ENCODE measurements at places on chromosomes 7 and 10.

DNA sequence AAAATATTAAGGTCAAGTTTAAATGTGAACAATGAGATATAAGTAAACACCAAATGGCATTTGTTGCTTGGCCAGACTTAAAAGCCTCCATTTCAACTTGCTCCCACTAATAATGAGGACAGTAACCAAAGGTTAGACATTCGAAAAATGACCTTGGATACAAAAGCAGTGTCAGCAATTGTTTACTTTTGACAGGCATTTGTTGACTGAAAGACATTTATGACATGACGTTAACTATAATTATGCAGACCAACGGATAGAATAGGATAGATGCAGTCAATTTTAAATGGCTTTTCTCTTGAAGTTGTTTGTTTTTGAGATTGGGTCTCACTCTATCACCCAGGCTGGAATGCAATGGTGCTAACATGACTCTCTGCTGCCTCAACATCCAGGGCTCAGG is 6.3 kb upstream of the WNT16 start:
- DNase-seq: no peak

- no peak for DNase-seq
Observed at GRCh38 chr10:121851786-121852185, 76.0 kb downstream of the ATE1 start.

GRCh38 chr10:20714518-20714917 is 182.6 kb downstream of the NEBL start:
- no peak for DNase-seq

GRCh38 chr10:18109341-18109870 is 30.8 kb upstream of the CACNB2 start:
- DNase-seq: no peak

GRCh38 chr10:75067272-75067671 is 44.2 kb upstream of the SAMD8 start:
- no peak for DNase-seq

GRCh38 chr7:94087664-94088352 is 83.7 kb upstream of the BET1 start:
- peak; percentile 68 for DNase-seq

- DNase-seq: no peak
Observed at GRCh38 chr7:148867596-148868377, 16.3 kb downstream of the EZH2 start.

DNA sequence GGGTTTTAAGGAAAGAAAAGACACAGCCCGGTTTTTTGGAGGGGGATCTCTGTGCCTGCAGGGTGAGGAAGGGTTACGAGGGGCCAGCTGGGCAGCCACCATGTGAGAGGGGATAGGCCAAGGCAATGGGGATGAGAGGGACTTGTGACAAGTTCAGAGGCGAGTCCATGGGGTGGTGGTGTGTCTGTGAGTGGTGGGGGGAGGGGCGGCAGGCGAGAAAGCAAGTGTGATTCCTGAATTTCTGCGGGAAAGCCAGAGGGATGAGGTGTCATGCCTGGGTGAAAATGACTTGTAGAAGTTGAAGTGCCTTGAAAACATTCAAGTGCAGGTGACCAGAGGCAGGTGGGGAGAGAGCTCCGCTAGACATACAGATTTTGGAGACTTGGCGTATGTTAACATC is 61.0 kb upstream of the RNF32 start:
- DNase-seq: no peak

DNA sequence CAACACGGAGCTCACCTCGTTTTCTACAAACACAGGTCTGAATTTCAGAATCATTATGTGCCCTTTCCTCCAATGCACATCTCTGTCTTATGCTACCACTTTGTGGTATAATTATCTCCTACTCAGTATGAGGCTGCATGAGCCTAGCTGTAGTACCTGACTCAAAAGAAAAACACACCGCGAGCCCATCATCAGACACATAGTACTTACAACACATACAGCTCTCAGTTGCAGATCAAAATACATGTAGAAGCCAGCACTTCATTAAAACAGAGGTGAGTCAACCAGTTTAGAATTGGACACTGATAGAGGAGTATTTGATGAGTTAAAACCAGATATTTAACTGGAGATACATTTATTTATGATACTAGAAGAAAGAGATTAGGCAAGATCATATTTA is 1.4 kb upstream of the RTKN2 start:
- DNase-seq: no peak

GRCh38 chr7:36116347-36117202 is 36.5 kb upstream of the EEPD1 start:
- no peak for DNase-seq

DNA sequence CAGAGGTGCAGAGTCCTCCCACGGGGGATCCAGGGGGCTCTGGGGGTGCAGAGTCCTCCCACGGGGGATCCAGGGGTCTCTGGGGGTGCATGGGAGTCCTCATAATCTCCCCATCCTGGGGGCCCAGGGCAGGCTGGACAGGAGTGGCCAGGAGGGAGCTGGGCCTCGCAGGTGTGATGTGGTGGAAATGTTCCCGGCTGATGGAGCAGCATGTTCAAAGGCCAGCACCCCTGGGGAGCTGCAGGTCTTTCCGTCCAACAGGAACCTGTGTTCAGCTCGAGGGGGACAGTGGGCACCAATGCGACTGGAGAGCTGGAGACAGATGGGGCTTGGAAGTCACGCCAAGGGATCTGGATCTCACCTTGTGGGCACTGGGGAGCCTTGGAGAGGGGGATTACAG is 38.5 kb upstream of the PSMG3 start:
- DNase-seq: no peak

GRCh38 chr7:149701495-149702240 is 71.7 kb downstream of the ZNF467 start:
- no peak for DNase-seq

DNA sequence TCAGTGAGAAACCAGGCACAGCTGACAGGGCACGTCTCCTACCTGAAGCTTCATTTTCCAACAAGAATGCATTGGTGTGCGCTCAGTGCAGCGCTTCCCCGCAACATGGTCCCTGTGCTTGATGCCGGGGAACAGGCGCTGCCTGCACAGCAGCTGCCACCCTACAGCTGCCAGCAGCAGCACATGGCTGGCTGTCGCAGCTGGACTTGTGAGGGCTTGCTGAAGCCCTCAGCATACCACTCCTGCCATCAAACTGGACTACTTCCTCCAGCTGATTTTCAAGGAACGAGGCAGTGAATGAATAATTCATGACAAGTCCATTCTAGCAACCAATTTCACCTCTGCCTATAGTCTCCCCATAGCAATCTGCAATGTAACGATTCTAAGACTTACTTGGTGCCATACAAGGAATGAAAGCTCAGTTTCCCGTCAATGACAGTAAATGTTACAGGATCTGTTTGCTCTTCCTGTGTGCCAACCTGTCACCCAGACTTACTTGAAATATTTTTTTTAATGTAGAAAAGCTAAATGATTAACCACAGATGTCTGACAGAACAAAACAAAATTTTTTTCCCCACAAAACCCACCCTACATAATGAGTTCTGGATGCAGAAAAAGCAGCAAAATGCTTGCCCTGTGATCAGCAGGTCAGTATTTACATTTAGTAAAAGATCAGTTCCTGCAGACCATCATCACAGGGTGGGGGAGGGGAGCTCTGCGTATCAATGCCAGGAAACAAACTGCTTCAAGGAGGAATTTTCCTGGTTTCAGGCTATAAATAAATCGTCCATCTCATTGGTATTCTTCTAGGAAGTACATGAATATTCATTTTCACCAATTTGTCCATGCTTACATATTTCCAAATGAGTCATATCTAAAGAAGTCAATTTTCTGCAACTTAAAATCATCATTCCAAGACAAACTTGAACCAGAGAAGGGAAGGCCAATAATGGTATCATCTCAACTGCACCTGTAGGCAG is 140.6 kb downstream of the ALOX5 start:
- no peak for DNase-seq

GRCh38 chr10:124150189-124150806 is 56.9 kb upstream of the CHST15 start:
- no peak for DNase-seq

DNA sequence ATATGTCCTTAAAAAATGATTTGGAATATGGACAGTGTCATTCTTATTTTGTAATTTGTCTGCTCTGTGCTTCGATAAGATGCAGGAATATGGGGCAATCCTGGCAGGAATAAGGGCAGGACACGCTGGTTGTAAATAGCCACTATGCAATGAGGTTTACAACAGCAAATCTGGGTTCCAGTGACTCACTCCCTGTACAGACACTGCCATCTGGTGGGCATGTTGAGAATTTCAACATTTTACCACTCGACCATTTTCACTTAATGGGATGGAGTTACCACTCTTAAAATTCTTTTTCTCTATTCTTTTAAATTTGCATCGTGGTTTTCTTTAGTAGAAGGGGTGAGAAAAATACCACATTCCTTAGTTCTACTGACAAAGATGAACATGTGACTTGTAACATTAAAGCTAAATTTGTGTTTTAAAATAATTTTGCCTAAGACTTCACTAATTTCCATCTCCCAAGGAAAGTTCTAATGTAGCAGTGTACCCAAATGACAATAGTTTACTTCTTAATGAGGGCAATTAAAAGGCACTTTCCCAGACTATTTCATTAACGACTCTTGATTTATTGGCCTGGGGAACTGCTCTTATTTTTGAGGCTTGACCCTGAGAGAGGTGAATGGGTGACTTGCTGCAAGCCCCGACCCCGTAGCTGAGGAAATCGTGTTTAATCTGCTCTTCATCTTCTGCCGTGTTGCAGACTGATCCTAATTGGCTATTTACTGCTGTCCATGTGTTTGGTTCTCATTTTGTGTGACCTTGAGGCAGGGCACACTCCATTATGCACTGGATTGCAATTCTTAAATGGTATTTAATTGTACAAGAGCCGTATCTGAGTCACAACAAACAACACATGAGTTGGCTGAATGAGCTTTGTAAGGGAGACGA is 173.6 kb upstream of the IMMP2L start:
- DNase-seq: peak; percentile 74

DNA sequence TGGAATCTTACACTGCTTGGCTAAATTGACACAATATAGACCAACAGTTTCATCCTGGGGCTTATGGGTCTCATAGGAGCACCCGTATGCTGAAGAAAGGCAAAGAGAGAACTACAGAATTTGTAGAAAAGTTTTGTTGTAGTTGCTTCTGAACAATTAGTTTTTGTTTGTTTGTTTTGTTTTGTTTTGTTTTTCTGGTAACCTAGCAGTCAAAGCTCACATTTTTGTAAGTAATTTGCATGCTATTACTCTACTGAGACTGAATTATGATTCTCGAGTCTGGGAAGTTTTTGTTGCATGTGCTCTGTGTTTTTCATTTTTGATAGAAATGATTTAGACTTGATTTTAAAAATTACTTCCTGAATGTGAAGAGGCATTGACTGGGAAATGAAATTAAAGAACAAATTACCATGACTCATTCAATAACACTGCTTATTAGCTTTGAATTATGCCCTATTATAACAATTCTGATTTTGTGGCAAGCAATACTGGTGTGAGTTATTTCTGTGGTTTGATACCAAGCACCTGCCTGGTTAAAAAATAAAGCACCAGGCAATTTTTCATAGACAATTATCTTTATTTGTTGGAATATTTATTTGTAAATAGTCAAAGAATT is 438 bp downstream of the LSMEM1 start:
- DNase-seq: no peak

DNA sequence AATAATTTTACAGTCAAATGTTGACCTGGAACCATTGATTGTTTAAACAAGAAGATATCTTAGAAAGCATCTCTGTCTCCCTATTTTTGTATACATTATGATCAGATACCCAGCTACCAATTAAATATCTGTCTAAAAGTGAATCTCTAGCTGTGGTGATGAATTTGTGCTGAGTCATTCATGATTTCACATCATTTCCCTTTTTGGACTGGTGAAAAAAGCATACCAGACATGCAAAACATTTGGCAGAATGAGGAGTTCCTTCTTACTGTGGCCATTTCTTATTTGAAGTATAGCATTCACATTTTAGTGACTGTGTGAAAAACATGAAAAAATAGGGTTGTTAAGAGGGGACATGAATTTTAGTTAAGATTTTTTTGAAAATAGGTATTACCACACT is 98.0 kb upstream of the GATA3 start:
- peak; percentile 75 for DNase-seq

- DNase-seq: no peak
Observed at GRCh38 chr7:91685544-91685943, 195.0 kb downstream of the MTERF1 start.

- no peak for DNase-seq
Observed at GRCh38 chr10:36254199-36254598, 612.1 kb upstream of the FZD8 start.

- DNase-seq: no peak
Observed at GRCh38 chr10:83543691-83544462, 595.4 kb upstream of the GHITM start.

DNA sequence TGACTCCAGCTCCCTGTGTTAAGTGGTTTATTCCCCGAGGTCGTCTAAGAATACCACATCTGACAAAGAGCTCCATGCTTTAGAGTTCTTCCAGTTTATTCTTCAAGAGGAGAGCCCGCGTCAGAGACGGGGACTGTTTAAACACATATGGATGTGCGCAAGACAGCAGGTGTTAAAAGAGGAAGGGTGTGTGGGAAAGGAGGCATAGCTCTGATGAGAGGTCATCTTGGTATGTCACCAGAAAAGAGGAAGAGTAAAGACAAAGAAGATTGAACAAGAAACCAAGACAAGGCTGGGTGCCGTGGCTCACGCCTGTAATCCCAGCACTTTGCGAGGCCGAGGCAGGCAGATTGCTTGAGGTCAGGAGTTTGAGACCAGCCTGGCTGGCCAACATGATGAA is 258.7 kb downstream of the CCDC3 start:
- peak; percentile 62 for DNase-seq

DNA sequence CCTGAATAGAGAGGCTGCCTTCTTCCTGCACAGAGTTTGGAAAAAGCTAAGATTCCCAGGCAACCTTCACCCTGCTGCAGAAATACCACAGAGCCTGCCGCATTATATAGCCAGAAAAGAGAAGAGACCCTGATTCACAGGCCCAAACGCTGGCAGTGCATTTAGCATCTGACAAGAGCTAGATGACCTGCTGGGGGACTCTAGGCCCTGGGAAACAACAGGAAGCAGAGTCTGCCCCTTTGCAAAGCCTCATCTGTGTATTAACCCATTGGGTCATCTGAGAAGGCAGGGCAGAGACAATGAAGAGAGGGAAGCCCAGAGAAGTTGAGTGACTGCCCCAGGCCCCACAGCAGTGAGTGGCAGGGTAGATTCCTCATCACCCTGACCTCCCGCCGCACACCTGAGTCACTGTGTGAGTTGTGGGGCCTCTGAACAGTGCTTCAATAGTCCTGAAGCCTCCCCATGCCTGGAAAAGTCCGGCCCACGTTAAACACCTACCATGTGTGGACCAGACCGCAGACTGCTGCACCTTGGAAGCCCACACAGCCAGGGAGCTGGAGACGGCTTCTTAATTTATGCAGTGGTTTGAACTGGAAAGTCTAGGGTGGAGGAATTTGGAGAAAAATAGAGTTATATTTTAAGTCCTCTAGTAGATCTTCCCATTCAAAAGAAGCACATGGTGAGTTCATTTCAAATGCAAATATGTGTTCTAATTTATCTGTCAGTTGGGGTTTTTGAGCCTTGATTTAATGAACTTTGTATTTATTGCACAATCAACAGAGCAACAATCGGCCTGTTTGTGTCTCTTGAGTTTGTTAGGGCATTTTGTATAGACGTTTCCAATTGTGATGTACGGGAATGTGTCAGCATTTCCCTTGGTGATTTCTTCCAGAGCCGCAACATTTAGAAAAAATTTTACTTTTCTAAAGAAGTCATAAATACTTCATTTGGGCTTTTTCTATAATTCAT is 80.4 kb upstream of the GPR26 start:
- no peak for DNase-seq

GRCh38 chr10:132101529-132101928 is 35.8 kb downstream of the JAKMIP3 start:
- no peak for DNase-seq
